ENCODE measurements at places on chromosomes 2 and 18.
A peak's percentile ranks its signal among the peaks of the same experiment; 100 is the strongest.

GRCh38 chr2:161243905-161244304, 64.3 kb upstream of the PSMD14 start:
- DNase-seq, result no peak

DNA sequence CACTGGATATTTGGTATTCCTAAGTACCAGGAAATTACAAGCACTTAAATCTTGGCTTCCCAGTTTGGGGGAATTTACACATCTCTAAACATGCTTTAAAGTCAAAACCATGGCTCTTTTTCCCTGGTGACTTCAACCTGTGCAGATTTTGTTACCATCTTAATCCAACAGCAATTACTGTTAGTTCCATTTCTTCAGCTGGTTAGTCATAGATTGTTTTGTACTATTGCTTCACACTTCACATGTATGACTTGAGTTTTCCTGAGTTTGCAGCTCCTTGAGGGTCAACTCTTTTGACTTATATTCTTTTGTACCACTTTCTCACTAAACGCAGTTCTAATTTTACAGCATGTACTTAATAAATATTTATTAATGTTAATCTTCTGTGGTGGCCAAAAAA, 203.4 kb upstream of the RND3 start:
- no peak for DNase-seq

DNA sequence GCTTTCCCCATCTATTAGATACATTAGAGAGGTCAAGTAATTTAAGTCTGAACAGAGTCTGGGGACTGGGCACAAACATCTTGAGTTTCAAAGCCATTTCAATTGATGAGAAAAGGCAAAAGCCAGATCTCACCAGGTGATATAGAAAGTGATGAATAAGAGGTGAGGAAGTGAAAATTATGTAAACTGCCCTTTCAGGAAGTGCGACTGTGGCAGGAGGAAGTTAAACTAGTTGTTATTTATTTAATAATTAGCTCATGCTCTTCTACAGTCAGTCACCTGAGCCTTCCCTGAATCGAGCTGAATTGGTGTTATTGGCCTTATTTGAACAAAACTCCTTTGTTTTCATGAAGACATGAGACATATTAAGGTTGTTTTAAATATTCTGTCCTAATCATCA, 115.1 kb downstream of the CDH20 start:
- DNase-seq, result no peak

- no peak for DNase-seq
Observed at GRCh38 chr2:12732651-12733050, 15.9 kb downstream of the TRIB2 start.

GRCh38 chr2:39540414-39540813, 103.3 kb upstream of the MAP4K3 start:
- DNase-seq, result no peak

DNA sequence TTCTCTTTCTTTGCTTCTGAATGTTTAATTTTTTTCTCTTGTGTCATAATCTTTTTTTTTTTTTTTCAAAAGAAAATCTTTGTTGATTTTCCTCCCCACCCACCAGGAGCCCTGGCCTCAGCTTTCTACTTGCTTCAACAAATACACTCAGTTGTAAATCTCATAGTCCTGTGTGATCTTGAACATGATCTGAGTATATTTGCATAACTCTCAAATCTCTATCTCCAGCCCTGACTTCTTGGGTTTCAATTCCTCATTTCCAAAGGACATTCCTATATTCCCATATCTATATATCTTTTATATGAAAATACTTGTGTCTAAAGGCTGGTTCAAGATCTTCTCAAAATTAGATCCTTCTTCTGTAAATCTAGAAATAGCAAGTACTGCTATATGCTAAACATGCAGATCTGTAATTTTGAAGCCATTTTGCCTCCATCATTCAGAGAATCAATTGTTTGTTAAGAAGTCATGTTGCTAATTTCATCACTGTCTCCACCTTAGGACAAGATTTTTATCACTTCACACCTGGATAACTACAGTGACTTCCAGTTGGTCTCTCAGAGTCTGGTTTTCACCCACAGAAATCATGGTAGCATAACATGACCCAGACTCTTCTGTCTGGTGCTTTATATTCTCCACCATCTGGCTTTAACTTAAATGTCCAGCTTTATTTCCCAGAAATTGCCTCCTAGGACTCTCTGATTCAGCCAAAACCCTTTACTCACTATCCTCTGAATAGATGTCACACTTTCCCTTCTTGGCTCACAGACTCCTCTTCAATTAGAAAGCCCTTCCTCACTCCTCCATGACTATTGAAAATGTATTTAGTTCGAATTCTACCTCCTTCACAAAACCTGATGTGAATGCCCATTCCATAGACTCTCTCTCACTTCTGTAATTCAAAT, 98.1 kb downstream of the ZEB2 start:
- no peak for DNase-seq

DNA sequence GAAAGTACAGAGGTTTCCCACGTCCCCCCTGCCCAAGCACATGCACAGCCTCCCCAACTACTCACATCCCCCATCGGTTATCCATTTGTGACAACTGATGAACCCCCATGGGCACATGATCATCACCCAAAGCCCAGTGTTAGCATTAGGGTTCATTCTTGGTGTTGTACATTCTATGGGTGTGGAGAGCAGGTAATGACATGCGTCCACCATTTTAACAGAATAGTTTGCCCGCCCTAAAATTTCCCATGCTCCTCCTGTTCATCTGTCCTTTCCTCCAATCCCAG, 74.3 kb downstream of the LONRF2 start:
- DNase-seq, result no peak

DNA sequence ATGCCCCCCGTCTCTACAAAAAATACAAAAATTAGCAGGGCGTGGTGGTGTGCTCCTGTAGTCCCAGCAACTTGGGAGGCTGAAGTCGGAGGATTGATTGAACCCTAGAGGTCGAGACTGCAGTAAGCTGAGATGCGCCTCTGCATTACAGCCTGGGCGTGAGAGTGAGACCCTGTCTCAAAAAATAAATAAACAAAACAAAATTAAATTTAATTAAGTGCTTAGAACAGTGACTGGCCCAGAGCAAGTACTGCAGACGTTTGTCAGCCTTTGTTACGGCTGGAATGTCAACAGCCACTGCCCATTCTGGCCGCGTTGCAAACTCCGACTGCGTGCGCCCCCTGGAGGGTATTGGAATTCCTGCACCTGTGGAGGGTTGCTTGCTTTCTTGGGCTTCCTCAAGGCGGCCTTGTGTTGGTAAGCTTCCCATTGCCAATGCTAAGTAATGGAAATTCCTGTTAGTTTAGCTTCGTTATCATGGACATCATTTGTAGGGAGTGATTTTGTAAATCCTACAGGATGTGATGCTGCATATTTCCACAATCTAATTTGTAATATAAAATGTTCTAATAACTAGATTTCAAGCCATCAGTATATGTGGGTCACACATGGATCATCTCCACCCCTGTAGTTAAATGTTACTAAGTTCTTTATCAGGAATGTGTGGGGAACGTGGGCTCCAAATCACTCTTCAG, 15.9 kb upstream of the ATP6V1B1 start:
- peak; percentile 32 for DNase-seq

DNA sequence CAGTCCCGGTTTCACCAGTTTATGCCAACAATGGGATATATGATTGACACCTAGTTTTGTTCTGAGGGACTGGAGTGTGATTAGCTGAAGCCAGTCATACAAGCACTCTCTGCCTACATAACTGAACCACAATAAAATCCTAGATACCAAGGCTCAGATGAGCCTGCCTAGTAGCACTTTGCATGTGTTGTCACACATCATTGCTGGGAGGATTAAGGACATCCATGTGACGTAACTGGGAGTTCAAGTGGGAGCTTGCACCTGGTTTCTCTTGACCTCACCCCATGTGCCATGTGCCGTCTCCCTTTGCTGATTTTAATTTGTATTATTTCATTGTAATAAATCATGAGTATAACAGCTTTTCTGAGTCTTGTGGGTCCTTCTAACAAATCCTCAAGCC, 90.3 kb downstream of the TMEM163 start:
- DNase-seq, result no peak

- no peak for DNase-seq
Observed at GRCh38 chr2:33378556-33379210, 97.8 kb upstream of the RASGRP3 start.

- no peak for DNase-seq
Observed at GRCh38 chr2:179235463-179236108, 29.0 kb downstream of the SESTD1 start.

GRCh38 chr2:20191714-20192569, 33.0 kb downstream of the SDC1 start:
- DNase-seq, result no peak

Measured in GDM1 (cell line).